ENCODE measurements at places on chromosomes 3 and 15.

- no peak for DNase-seq
These were observed 70.1 kb downstream of the GPR160 start for GRCh38 chr3:170107941-170108340.

DNA sequence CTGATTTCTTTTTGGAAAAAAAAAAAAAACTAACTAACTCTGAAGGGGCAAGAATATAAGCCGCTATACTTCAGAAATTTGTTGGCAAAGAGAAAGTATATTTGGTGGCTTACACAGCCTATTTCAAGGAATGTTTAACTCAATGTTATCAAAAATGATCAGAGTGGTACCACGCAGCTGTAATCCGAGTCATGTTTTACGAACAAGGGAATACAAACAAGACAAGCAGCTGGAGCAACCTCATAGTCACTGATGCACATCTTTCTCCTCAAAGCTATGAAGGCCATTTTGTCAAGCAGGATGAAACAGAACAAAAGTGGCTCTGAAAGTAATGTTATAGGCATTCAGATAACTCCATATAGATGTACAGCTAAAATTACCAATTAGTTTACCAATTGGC is 81.2 kb downstream of the SCAPER start:
- peak; percentile 70 for DNase-seq

- no peak for DNase-seq
These were observed 13.7 kb upstream of the ULK4 start for GRCh38 chr3:41975416-41976103.

- no peak for DNase-seq
These were observed 67.4 kb downstream of the NUP210 start for GRCh38 chr3:13352621-13353131.

GRCh38 chr3:165748094-165748493 is 89.1 kb downstream of the BCHE start:
- DNase-seq = no peak

- no peak for DNase-seq
These were observed 46.8 kb downstream of the MB21D2 start for GRCh38 chr3:192870822-192871221.

DNA sequence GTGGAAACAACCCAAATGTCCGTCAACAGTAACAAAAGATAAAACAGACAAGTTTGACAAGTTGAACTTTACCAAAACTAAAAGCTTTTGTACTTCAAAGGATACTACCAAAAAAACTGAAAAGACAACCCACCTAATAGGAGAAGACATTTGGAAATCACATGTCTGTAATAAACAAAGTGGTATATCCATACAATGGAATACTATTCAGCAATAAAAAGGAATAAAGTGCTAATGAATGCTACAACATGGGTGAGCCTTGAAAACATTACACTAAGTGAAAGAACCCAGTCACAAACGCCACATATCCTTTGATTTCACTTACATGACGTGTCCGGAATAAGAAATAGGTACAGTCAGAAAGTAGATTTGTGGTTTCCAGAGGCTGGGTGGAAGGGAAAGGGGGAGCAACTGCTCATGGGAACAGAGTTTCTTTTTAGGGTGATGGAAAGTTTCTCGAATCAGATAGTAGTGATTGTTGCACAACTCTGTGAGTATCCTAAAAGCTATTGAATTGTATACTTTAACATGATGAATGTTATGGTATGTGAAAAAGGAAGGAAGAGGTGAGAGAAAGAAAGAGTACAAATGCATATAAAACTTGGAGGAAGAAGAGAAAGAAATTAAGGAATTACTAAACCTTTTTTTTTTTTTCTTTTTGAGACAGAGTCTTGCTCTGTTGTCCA is 72.7 kb upstream of the ABHD2 start:
- no peak for DNase-seq

GRCh38 chr3:49399461-49399860 is 12.3 kb downstream of the RHOA start:
- no peak for DNase-seq

Measured in NCI-H510A treated with DMSO at 0.1 percent for 48 hours (cell line).